CD4-positive, CD25-positive, alpha-beta regulatory T cell (primary cell): ENCODE measurements at places on chromosomes 4 and X. TPM values are rescaled to one million over a fixed set of nuclear protein-coding genes. Genes with fewer than 3 reads are reported as not detected.

- peak; percentile 34 for DNase-seq
Observed at GRCh38 chr4:153573881-153574802, 108.0 kb downstream of the TMEM131L start.

DNA sequence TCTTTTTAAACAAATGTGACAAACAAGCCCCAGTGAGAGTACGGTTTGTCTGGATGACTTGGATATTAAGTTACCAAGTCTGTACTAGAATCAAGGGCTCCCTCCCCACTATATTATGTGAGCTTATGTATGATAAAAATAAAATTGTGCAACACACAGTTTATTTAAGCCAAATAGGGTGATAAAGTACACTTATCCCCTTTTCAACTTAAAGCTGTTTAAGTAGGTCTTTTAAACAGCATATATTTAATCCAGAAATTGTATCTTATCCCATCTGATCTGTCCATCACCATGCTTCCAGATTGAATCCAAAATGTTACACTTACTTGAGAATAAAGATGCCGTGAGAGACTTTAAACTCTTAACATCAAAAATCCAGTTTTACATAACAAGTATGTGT, 2.0 kb upstream of the KLHL34 start:
- DNase-seq = no peak

GRCh38 chr4:183354219-183354618, 32.0 kb upstream of the CLDN24 start:
- no peak for DNase-seq

The SLC26A1 gene
- 0.37 TPM for total RNA-seq

The GJB1 gene
- total RNA-seq = not detected

The GUCY1A1 gene
- total RNA-seq = 1.9 TPM
